GM10248 (cell line): ENCODE measurements at places on chromosomes 6 and 20.
A peak's percentile ranks its signal among the peaks of the same experiment; 100 is the strongest.

DNA sequence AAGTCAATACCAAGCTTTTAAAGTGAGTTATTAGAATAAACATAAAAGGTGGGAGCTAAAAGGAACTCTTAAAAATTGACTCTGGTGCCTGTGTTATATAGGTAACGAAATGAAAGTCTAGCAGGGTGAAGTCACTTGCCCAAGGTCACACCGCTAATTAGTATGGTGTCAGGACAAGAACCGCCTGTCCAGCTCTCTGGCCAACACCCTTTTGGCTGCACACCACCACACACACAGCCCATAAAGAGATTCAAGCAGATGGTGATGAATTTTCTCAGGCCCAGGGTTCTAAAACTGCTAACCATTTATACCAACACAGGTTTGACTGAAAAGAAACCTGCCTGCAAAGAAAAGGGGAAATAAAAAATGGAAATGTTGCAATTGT is 20.2 kb downstream of the GFOD1 start:
- DNase-seq = no peak

GRCh38 chr6:155561257-155561965 is 105.8 kb upstream of the NOX3 start:
- DNase-seq = no peak

DNA sequence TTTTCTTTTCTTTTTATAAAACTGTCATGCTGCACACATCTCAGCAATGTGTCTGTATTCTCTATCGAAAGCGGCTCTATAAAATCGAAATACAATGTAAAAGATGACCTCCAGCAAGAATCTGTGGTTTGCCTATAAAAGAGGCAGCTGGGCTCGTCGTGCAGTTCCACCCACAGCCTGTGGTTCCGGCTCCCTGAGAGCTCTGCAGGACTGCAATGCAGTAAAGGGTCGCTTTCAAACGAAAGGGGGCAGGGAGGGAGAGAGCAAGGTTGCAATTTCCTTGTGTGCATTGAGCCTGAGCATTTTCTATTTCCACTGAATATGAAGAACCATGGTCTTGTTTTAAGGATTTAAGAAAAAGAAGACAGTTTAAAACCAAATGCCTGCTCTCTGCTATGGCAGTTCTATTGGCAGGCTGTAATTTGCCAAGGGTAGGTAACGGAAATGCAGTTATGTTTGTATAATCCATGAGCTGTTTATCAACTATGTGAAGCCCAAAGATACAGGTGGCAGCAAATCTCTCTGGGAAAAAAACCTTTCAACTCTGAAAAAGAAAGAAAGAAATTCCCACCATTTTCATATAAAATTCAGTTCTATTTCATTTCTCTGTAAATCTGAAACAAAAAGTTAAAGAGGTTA is 236.5 kb downstream of the HACE1 start:
- no peak for DNase-seq

GRCh38 chr6:117505311-117505710 is 22.8 kb downstream of the DCBLD1 start:
- DNase-seq = no peak

DNA sequence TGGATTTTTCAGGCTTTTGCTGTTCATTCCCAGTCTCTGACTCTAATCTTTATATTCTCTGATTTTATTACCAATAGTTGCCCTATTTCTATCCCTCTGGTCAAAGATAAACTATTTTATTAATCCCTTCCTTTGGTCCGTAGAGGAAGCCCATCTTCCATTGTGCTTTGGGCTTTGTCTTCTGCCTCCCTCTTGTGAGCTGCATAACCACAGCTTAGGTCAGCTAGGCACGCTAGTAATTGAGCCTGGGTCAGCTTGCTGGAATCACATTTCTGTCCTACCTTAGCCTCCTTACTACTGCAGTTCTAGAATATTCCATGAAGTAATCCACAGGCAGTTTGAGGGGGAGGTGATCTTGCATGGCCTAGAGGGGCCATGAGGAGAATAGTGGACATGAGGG is 49.4 kb downstream of the TRMT11 start:
- no peak for DNase-seq

- no peak for DNase-seq
Measured at GRCh38 chr20:44830523-44830922, 20.2 kb upstream of the RIMS4 start.

GRCh38 chr6:26199773-26200764 is 112.8 kb downstream of the HFE start:
- no peak for DNase-seq

- DNase-seq = no peak
Measured at GRCh38 chr20:19077370-19078220, 134.8 kb upstream of the SLC24A3 start.

DNA sequence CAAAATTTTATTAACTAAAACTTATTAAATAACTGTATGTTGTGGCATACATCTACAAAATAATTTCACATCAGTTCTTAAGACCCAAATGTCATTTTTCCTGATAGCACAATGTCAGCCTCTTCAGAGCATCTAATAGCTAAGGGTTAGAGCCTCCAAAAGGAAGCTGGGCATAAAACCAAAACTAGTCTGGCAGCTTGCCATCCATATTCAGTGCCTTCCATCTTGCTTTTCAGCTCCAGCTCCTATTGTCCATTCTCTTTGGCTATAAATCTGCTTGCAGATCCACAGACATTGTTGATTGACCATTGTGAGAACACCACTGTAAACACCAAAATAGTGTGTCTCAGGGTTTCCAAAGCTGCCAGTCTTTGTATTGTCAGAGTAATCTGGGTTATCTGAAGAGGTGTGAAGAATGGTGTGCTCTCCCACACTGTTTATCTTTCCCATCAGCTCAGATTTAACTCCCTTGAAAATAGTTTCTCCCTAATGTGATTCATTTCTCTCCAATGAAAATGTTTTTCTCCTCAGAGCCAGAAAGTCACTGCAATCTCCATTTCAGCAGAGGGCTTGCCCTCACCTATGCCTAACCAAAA is 154.8 kb upstream of the KCNQ5 start:
- no peak for DNase-seq

GRCh38 chr6:55496201-55496600 is 82.8 kb downstream of the HMGCLL1 start:
- no peak for DNase-seq

DNA sequence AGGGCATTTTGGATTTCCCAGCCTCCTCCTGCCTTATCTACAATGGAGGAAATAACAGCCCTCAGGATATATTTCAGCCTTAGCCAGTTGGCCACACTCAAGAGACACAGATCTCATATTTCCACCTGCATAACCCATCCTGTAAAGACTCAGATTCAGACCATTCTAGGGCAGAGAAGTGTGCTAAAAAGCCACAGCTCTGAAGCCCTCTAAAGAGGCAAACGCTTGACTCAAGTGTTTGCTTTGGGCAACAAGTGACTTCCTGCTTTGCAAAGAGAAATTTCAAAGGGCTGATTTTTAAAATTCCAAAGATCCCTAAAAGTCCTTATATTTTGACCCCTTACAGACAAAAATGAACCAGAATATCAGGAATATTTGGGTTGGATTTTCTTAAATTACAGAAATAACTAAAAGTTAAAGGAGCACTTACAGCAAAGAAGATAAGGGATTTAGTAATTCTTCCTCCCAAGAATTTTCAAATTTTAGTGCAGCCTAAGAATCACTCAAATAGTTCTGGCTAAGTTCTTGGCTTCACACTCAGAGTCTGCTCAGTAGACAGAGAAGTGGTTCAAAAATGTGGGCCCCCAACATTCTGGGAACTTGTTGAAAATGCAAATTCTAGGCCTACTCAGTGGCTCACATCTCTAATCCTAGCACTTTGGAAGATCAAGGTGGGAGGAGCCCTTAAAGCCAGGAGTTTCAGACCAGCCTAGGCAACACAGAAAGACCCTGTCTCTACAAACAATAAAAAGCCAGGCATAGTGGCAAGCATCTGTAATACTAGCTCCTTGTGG is 18.9 kb upstream of the ADGRF5 start:
- DNase-seq = no peak

DNA sequence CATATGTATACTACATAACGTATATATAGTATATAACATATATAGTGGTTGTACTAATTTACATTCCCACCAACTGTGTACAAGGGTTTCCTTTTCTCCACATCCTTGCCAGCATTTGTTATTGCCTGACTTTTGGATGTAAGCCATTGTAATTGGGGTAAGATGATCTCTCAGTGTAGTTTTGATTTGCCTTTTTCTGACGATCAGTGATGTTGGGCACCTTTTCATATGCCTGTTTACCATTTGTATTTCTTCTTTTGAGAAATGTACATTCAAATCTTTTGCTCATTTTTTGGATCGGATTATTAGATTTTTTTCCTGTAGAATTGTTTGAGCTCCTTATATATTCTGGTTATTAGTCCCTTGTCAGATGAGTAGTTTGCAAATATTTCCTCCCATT is 11.4 kb downstream of the SYNJ2 start:
- DNase-seq = no peak

DNA sequence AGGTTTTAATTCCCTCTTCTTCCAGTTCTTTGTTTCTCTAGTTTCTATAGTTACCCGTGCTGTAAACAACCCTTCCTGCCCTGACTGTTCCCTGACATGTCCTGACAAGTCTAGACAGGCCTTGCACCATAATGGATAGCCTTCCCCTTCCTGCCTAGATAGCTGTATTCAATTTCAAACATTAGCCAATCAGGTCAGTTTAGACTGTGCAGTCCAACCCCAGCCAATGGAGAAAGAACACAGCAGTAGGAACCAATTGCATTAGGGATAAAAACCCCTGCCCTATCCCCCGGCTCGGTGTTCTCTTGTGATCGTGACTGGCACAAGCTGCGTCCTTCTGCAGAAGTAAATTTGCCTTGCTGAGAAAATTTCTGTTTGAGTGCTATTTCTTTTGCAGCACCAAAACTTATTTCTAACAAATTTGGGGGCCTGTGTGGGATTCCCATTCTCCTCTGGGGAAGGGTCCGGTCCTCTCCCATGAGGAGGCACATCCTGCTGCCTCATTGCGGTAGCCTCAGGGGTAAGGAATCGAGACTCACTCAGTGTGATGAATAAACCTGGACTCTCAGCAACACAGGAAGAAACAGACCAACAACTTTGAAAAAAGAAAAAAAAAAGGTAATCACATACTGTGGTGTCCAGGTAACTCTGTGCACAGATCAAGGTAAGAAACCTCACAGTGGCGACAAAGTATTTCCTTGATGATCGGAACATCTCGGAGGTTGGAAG is 248.7 kb upstream of the ECI2 start:
- DNase-seq = no peak

GRCh38 chr6:136751522-136751956 is 40.7 kb downstream of the MAP3K5 start:
- DNase-seq = peak; percentile 64

DNA sequence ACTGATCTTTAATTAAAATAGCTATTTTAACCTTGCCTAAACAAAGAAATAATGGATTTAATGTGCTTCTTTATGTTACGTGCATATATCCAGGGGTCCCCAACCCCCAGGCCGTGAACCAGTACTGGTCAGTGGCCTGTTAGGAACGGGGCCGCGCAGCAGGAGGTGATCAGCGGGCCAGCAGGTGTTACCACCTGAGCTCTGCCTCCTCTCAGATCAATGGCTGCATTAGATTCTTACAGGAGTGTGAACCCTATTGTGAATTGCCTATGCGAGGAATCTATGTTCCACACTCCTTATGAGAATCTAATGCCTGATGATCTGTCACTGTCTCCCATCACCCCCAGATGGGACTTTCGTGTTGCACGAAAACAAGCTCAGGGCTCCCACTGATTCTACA is 8.8 kb downstream of the CYP24A1 start:
- DNase-seq = no peak

DNA sequence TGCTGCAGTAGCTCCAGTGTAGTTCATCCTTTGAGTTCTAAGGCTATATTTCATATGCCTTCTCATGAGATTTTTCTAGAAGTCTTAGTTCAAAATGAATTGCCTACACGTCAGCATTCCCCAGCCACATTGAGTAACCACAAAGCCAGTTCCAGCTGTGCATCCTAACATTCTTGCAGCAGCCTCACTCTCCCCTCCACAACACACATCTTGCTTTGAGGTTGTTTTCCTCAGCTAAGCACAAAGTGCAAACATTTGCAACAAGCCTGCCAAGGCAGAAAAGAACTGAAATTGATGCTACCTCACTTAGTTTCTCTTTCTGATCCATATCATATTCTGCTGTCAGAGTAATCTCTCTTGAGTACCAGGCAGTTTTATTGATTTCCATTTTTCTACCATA is 160.7 kb upstream of the KCNQ5 start:
- DNase-seq = no peak

GRCh38 chr6:32972353-32973143 is 4.2 kb downstream of the BRD2 start:
- no peak for DNase-seq
